Progenitor cell of endocrine pancreas (in vitro differentiated cells): ENCODE measurements at places on chromosomes 1 and 21. TPM values are rescaled to one million over a fixed set of nuclear protein-coding genes. Genes with fewer than 3 reads are reported as not detected.

The SPOCD1 gene
- total RNA-seq: 0.36 and 0.91 TPM in 2 replicates

The NBPF4 gene
- not detected in 2 replicates for total RNA-seq

The ANKRD34A gene
- 0.22 TPM in 1 of 2 replicates, not detected in the other for total RNA-seq

The TOR3A gene
- total RNA-seq: 27.4 and 27.9 TPM in 2 replicates

The AMY2A gene
- total RNA-seq: not detected in 2 replicates

The GOLT1A gene
- total RNA-seq: 4.2 and 5.0 TPM in 2 replicates

The DNAJC11 gene
- total RNA-seq: 64.1 and 65.8 TPM in 2 replicates

The NRIP1 gene
- total RNA-seq: 66.0 and 69.4 TPM in 2 replicates

The LGR6 gene
- total RNA-seq: 0.47 and 0.50 TPM in 2 replicates

The EXOC8 gene
- total RNA-seq: 9.1 and 9.6 TPM in 2 replicates

The NOS1AP gene
- 5.6 and 6.0 TPM in 2 replicates for total RNA-seq

The CRYBG2 gene
- 13.8 and 19.3 TPM in 2 replicates for total RNA-seq

The NBPF6 gene
- total RNA-seq: not detected in 2 replicates

The SLAMF7 gene
- total RNA-seq: not detected in 2 replicates

The C1orf141 gene
- total RNA-seq: 0.31 TPM in 1 of 2 replicates, not detected in the other

The PWP2 gene
- total RNA-seq: 5.3 and 7.0 TPM in 2 replicates

The S100A2 gene
- total RNA-seq: 0.36 and 1.6 TPM in 2 replicates

The OXCT2 gene
- 0.38 TPM in 1 of 2 replicates, not detected in the other for total RNA-seq

The FCRL1 gene
- not detected in 2 replicates for total RNA-seq

The OR6N1 gene
- not detected in 2 replicates for total RNA-seq

The DDAH1 gene
- total RNA-seq: 33.4 and 35.5 TPM in 2 replicates

The SPAG17 gene
- total RNA-seq: 13.4 and 14.9 TPM in 2 replicates

The ZNHIT6 gene
- total RNA-seq: 17.4 and 18.8 TPM in 2 replicates

The ACTL8 gene
- not detected in 2 replicates for total RNA-seq

The FLG2 gene
- total RNA-seq: not detected in 2 replicates

The PTBP2 gene
- 91.2 and 91.8 TPM in 2 replicates for total RNA-seq

The OLIG2 gene
- total RNA-seq: 0.72 and 1.4 TPM in 2 replicates

The S100A3 gene
- 0.46 and 1.5 TPM in 2 replicates for total RNA-seq

The LAPTM5 gene
- 0.20 TPM in 1 of 2 replicates, not detected in the other for total RNA-seq

The TACSTD2 gene
- total RNA-seq: 22.7 and 22.8 TPM in 2 replicates

The GPR37L1 gene
- 0.04 TPM in 1 of 2 replicates, not detected in the other for total RNA-seq

The IGSF9 gene
- total RNA-seq: 68.2 and 68.6 TPM in 2 replicates

The WNT4 gene
- 0.74 and 0.98 TPM in 2 replicates for total RNA-seq

The CHAF1B gene
- total RNA-seq: 9.1 and 11.7 TPM in 2 replicates

The LENEP gene
- 0.84 TPM in 2 replicates for total RNA-seq

The ATPAF1 gene
- total RNA-seq: 52.7 and 53.9 TPM in 2 replicates

The TPM3 gene
- total RNA-seq: 298 and 304 TPM in 2 replicates

The DDOST gene
- total RNA-seq: 273 and 276 TPM in 2 replicates

The SHISA4 gene
- 6.6 and 7.4 TPM in 2 replicates for total RNA-seq

The DNAJC6 gene
- total RNA-seq: 7.1 and 8.9 TPM in 2 replicates

The TPTE gene
- total RNA-seq: not detected in 2 replicates

The SPATA6 gene
- total RNA-seq: 24.3 and 24.7 TPM in 2 replicates

The TBX15 gene
- total RNA-seq: not detected in 2 replicates

The CYP4B1 gene
- 0.80 TPM in 1 of 2 replicates, not detected in the other for total RNA-seq

The MCM3AP gene
- 131 and 136 TPM in 2 replicates for total RNA-seq

The KCNH1 gene
- total RNA-seq: 0.22 and 0.38 TPM in 2 replicates

The NTMT2 gene
- total RNA-seq: not detected in 2 replicates

The KCNA3 gene
- 0.72 and 0.75 TPM in 2 replicates for total RNA-seq

The PGLYRP3 gene
- total RNA-seq: not detected in 2 replicates

The ATP1A4 gene
- total RNA-seq: not detected in 2 replicates

The CFHR1 gene
- not detected in 2 replicates for total RNA-seq

The LRRC39 gene
- total RNA-seq: 1.1 and 1.8 TPM in 2 replicates

The GPR52 gene
- 0.89 and 0.93 TPM in 2 replicates for total RNA-seq

The GSTM1 gene
- total RNA-seq: 39.0 and 39.1 TPM in 2 replicates

The GNG4 gene
- 19.6 and 26.7 TPM in 2 replicates for total RNA-seq
